ENCODE measurements at places on chromosomes 12 and 14. TPM values are rescaled to one million over a fixed set of nuclear protein-coding genes. Genes with fewer than 3 reads are reported as not detected.

The DEGS2 gene
- total RNA-seq = not detected

The KRT79 gene
- total RNA-seq = not detected

The LMNTD1 gene
- not detected for total RNA-seq

The TSFM gene
- 20.0 TPM for total RNA-seq

The KITLG gene
- total RNA-seq = 3.5 TPM

DNA sequence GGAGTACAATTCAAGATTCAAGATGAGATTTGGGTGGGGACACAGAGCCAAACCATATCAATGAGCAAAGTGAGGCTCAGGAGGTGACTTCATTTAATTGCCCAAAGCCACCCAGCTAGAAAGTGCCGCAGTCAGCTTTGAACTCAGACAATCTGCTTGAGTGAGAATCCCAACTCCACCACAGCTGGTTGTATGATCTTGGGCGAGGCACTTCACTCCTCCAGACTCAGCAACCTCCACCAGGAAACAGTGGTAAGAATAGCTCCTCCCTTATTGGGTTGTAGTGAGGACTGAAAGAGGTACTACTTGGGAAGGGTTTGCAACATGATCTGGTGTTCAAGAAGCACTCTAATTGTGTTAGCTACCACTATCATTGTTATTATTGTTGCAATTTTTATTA is 129.2 kb upstream of the RFLNA start:
- H3K27ac ChIP-seq = no peak overlapping the region
- no peaks in the 10 kb centered on the region for H3K4me1 ChIP-seq
- no peaks in the 10 kb centered on the region for H3K36me3 ChIP-seq
- H3K27me3 ChIP-seq = no peaks in the 10 kb centered on the region

GRCh38 chr12:128914908-128915563 is 61.8 kb downstream of the GLT1D1 start:
- no peaks in the 10 kb centered on the region for H3K36me3 ChIP-seq
- no peaks in the 10 kb centered on the region for H3K4me1 ChIP-seq
- no peak for DNase-seq

DNA sequence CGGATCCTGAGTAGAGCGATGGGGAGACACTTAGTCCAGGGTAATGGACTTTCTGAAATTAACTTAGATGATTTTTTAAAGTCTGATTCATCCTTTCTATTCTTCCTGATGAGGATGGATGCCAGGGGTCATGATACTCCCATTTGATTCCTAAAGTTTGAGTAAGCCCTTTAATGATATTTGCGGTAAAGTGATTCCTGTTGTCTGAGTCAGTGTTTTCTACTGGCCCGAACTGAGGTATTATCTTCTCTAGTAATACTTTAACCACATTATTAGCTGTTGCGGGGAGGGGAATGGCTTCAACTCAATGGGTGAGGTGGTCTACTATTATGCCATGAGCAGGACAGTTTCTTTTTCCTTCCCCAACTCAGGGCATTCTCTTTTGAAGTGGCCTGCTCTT is 111.6 kb downstream of the RIN3 start:
- no peak for DNase-seq
- no peaks in the 10 kb centered on the region for H3K4me1 ChIP-seq
- no peak overlapping the region for H3K4me3 ChIP-seq
- no peaks in the 10 kb centered on the region for H3K36me3 ChIP-seq
- no peak overlapping the region for H3K27ac ChIP-seq

DNA sequence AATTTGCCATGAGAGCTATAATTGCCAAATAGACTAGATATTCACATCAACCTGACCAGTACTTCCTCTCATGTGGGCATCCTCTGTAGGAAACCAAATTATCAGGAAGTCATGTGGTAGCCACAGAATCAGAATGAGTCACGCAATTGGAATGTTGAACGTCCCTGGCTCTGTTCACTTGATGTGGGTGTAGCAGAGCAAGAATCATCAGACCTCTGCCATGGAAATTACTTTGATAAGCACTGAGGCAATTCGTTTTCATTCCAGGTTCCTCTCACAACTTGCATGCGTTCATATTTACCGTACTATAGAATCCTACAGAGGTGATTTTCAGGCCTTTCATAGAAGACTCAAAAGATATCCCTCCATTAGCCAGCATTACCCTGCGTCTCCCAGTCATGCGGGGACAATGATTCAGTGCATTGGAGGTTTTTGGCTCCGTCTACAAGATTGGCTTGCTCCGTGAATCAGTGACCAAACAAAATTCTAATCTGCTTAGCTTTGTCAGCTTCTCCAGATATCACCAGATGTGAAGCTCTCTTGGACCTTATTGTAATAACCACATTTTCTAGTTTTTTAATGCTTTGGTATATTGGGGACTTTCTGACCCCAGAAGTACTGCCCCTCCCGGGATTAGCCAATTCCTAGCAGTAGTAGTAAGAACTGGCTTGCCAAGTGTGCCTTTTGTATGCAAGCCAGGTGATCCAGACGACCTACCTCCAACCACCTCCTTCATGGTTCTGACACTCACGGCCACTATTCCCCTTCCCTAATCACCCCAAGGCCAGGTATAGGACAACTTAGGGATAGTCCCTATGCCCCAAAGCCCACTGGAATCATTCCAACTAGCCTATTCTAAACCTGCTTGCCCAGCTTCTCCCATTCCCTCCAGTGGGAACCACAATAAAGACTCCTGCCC is 133.4 kb downstream of the KICS2 start:
- DNase-seq = peak; percentile 88
- H3K27me3 ChIP-seq = no peaks in the 10 kb centered on the region
- no peaks in the 10 kb centered on the region for H3K36me3 ChIP-seq
- H3K4me1 ChIP-seq = peaks cover 30% of the 10 kb centered on the region
- H3K27ac ChIP-seq = peak overlapping the region; percentile 79

DNA sequence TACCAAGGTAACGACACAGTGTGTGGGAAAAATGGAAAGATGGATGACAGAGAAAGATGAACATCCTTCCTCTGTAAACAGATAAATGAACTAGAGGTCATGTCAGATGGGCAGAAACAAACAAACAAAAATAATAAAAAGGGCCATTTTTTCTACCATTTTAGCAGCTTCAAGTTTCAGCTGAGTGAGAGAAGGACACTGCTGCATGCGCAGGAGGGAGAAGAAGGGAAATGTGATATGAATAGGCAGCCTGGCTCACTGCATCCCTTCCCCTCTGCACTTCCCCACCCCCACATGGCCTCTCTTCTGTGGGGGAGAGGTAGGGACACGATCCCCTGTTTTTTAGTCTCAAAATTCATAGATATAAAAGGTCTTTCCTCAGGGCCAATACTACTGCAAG is 492.0 kb downstream of the NELL2 start:
- H3K4me1 ChIP-seq = no peaks in the 10 kb centered on the region
- DNase-seq = no peak
- H3K27me3 ChIP-seq = no peaks in the 10 kb centered on the region
- no peaks in the 10 kb centered on the region for H3K36me3 ChIP-seq
- H3K27ac ChIP-seq = no peak overlapping the region
- H3K4me3 ChIP-seq = no peak overlapping the region

DNA sequence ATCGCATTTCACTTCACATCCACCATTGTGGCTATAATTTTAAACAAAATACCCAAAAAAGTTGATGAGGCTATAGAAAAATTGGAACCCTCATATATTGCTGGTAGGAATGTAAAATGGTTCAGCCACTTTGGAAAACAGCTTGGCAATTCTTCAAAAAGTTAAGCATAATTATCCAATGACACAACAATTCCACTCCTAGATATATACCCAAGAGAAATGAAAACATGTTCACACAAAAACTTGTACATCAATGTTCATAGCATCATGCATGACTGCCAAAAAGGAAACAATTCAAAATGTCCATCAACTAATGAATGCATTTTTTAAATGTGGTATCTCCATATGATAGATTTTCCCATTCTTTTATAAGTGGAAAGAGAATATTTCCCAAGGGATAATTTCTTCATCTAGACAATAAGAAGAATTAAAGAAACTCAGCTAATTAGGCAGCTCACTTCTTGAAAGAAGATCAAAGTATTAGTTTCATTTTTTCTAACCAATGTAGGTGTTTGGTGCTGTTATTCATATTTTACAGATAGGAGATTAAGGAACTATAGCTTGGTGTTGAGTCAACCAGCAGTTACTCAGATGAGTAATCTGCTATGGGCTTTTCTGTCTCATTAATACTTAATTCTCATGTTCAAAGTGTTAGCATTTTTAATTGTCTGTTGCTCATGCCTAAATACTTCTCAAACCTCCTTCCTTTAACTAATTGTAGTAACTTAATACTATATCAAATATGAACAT is 32.8 kb downstream of the YEATS4 start:
- no peaks in the 10 kb centered on the region for H3K27me3 ChIP-seq
- DNase-seq = no peak
- no peak overlapping the region for H3K27ac ChIP-seq
- no peaks in the 10 kb centered on the region for H3K36me3 ChIP-seq
- H3K4me3 ChIP-seq = no peak overlapping the region
- H3K4me1 ChIP-seq = no peaks in the 10 kb centered on the region

- no peak for DNase-seq
- H3K27ac ChIP-seq = no peak overlapping the region
- no peaks in the 10 kb centered on the region for H3K4me1 ChIP-seq
- H3K4me3 ChIP-seq = no peak overlapping the region
- no peaks in the 10 kb centered on the region for H3K27me3 ChIP-seq
These were observed 62.4 kb downstream of the TMX1 start for GRCh38 chr14:51302295-51303030.

GRCh38 chr12:94289461-94290312 is 141.3 kb downstream of the PLXNC1 start:
- no peaks in the 10 kb centered on the region for H3K27me3 ChIP-seq
- no peak overlapping the region for H3K4me3 ChIP-seq
- H3K27ac ChIP-seq = peak overlapping the region; percentile 86
- no peaks in the 10 kb centered on the region for H3K36me3 ChIP-seq
- DNase-seq = no peak
- H3K4me1 ChIP-seq = no peaks in the 10 kb centered on the region

- H3K36me3 ChIP-seq = peaks cover 28% of the 10 kb centered on the region
- H3K27me3 ChIP-seq = no peaks in the 10 kb centered on the region
- H3K4me3 ChIP-seq = no peak overlapping the region
- H3K4me1 ChIP-seq = no peaks in the 10 kb centered on the region
- DNase-seq = no peak
- no peak overlapping the region for H3K27ac ChIP-seq
These were observed 20.3 kb downstream of the FBRSL1 start for GRCh38 chr12:132510111-132510724.

GRCh38 chr12:24931666-24932405 is 17.1 kb downstream of the BCAT1 start:
- no peak overlapping the region for H3K27ac ChIP-seq
- H3K4me1 ChIP-seq = no peaks in the 10 kb centered on the region
- H3K4me3 ChIP-seq = no peak overlapping the region
- H3K36me3 ChIP-seq = no peaks in the 10 kb centered on the region
- DNase-seq = no peak
- H3K27me3 ChIP-seq = no peaks in the 10 kb centered on the region

GRCh38 chr12:94532490-94533422 is 73.1 kb upstream of the CEP83 start:
- no peaks in the 10 kb centered on the region for H3K27me3 ChIP-seq
- no peak overlapping the region for H3K27ac ChIP-seq
- H3K36me3 ChIP-seq = no peaks in the 10 kb centered on the region
- DNase-seq = peak; percentile 79

GRCh38 chr14:95508377-95508776 is 8.1 kb downstream of the SYNE3 start:
- H3K36me3 ChIP-seq = no peaks in the 10 kb centered on the region
- no peak for DNase-seq
- peaks cover 53% of the 10 kb centered on the region for H3K4me1 ChIP-seq
- no peaks in the 10 kb centered on the region for H3K27me3 ChIP-seq

GRCh38 chr14:99724939-99725773 is 41.1 kb downstream of the CYP46A1 start:
- H3K27me3 ChIP-seq = no peaks in the 10 kb centered on the region
- H3K4me1 ChIP-seq = peaks cover 6% of the 10 kb centered on the region
- H3K36me3 ChIP-seq = no peaks in the 10 kb centered on the region
- H3K4me3 ChIP-seq = no peak overlapping the region
- no peak overlapping the region for H3K27ac ChIP-seq
- DNase-seq = peak; percentile 28

GRCh38 chr12:113857371-113857770 is 108.8 kb downstream of the RBM19 start:
- DNase-seq = no peak
- H3K27me3 ChIP-seq = no peaks in the 10 kb centered on the region
- peaks cover 17% of the 10 kb centered on the region for H3K36me3 ChIP-seq

DNA sequence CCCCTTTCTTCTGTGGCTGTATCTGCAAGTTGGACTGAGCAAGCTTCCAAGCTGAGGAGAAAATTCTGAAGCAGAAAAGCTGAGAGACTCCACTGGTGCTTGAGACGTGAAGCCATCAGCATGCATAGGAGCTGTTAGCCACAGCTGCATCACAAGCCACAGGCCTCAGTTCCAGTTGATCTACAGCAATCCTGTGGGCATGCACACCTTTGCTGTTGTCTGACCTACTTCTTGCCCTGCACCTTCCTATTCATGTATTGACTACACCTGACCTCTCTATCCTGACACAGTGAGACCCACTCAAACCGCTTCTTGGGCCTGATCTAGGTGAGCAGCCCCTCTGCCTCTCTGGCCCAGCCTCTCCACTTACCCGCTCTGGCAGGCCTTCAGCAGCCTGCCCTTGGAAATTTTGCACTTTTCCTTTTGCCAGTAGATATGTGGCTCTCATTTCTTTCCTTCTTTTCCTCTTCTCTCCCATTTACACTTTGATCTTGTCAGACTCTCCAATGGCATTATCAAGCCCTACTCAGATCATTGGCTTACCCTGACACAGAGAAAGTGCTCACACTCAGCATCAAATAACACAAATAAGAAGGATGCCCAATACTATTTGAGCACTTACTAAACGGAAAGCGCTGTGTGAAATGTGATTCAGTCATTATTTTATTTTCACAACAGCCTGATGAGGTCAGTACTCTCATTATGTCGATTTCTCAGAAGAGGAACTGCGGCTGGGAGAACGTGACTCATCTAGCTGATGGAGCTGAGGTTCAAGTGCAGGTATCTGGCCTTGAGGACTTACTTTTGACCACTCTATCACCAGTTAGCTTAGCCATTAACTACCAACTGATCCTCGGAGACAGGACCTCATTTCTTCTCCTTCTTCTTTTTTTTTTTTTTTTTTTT is 21.9 kb upstream of the PTGR2 start:
- H3K27me3 ChIP-seq = no peaks in the 10 kb centered on the region
- no peak overlapping the region for H3K4me3 ChIP-seq
- H3K4me1 ChIP-seq = no peaks in the 10 kb centered on the region

All from right atrium auricular region (tissue), 2 donors.